Stimulated activated CD4-positive, alpha-beta T cell treated with anti-CD3 and anti-CD28 coated beads, Interleukin-4, amount 100 ng/mL, for 48 hours (primary cell): ENCODE measurements at places on chromosomes 6 and 20.

- DNase-seq = no peak
These were observed 92.9 kb upstream of the ENPP5 start for GRCh38 chr6:46263707-46264086.

DNA sequence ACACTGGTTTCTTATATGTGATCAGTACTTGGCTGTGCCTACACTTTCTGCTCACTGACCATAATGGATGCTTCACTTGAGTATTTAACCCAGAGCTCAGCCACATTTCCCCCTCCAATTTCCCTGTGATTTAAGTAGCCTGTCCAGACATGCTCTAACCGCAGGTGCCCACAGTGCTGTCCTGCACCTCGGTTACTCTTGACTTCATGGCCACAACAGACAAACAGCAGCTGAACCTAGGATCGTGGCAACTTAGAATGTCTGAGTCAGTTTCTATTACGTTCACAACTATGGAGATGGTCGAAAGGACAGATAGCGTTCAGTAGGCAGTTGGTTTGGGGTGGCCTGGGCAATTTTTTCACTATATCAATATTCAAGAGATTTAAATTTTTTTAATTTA is 306.9 kb upstream of the SGK1 start:
- no peak for DNase-seq

DNA sequence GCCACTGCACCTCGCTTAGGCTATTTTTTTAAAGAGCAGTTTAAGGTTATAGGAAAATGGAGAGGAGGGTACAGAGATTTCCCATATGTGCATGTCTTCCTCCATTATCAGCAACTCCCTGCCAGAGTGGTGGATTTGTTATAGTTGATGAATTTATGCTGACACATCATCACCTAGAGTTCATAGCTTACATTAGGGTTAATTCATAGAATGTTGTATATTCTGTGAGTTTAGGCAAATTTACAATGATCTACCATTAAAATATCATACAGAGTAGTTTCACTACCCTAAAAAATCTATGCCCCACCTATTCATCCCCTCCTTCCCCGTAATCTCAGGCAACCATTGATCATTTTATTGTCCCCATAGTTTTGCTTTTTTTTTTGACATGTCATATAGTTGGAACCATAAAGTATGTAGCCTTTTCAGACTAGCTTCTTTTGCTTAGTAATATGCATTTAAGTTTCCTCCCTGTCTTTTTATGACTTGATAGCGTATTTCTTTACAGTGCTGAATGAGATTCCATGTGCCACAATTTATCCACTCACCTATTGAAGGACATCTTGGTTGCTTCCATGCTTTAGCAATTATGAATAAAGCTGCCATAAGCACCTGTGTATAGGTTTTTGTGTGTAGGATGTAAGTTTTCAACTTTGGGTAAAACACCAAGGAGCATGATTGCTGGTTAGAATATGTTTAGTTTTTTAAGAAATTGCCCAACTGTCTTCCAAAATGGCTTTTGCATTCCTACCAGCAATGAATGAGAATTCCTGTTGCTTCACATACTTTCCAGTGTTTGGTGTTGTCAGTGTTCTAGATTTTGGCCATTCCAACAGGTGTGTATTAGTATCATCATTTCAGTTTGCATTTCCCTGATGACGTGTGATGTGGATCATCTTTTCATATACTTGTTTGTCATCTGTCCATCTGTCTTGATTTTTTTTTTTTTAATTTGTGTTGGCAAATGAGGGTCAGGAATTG is 60.2 kb downstream of the NCOA3 start:
- no peak for DNase-seq

DNA sequence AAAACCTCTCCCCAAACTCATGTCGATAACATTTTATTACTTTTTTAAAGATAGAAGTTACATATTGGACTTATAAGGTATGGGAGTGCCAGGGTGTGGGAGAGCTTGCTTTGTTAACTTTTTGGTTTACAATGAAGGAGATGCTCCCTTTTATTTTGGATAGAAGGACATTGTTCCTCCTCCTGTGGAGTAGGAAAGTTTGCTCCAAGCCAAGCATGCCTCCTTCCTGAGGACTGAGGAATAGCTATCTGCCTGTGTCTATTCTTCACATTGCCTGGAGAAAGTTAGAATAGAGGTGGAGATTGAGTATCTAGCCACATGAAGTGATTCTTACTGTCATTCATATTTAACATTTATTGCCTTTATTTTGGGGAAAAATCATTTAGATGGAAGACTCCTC is 71.9 kb downstream of the EYA4 start:
- DNase-seq = no peak

DNA sequence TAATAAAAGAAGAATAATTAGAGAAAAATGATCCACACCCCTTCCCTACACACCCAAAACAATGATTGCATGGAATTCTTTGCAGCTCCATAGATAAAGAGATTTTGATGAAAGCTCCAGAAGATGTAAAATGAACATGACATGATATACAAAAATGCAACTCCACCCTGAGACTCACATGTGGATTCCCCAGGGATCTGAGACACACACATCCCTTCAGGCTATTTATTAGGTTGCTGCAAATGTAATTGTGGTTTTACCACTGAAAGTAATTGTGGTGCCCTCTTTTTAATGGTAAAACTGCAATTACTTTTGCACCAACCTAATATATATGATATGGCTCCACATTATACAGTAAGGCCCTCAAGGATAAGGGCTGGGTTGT is 40.4 kb upstream of the TBC1D7 start:
- DNase-seq = no peak

DNA sequence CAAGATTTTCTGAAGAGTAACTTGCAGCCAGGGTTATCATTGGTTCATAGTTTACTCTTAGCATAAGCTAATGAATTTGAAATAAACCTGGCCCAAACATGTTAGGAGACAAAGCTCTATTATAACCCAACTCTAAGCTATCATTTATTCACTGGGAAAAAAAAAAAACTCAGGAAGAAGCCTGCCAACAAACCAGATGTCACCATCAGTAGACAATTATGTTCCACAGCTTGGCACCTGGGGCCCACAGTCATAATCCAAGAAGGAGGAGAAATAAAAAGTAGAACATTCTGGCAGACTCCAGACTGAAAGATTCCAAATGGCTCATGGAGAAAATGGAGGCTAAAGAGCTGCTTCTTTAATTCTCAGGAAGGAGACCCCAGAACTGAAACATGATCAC is 100.0 kb upstream of the CNR1 start:
- no peak for DNase-seq

DNA sequence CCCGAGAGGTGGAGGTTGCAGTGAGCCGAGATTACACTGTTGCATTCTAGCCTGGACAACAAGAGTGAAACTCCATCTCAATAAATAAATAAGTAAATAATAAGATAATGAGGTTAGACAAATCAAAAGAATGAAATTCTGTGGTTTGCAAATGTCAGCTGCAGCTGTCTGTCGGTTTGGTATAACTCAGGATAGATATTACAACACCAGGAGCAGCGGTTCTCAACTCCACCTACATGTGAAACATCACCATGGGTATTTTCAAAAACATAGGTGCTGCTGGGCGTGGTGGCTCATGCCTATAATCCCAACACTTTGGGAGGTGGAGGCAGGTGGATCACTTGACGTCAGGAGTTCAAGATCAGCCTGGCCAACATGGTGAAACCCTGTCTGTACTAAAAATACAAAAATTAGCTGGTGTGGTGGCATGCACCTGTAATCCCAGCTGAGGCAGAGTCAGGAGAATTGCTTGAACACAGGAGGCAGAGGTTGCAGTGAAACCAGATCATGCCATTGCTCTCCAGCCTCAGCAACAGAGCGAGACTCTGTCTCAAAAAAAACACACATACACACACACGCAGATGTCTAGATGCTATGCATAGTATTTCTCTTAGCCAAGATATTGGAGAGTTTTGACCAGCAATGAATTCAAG is 126.1 kb upstream of the LAMP5 start:
- DNase-seq = no peak

DNA sequence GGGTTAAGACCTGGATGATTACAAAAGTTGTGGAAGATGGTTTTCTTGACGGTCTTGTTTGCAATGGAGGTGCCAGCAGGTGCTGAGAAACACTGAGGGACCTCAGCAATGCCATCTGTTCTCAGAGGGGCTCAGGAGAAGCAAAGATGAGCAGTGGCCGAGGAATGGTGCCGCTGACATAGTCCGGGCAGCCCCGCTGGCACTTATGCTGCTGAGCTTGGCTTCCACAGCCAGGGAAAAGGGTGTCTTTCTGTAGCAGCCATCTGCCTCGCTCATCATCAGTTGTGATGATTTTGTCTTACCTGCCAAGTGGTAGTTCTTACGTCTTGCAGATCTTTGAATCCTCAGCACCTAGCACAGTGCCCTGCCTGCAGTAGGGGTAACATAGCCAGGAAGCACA is 55.7 kb downstream of the PPP1R14C start:
- DNase-seq = no peak

DNA sequence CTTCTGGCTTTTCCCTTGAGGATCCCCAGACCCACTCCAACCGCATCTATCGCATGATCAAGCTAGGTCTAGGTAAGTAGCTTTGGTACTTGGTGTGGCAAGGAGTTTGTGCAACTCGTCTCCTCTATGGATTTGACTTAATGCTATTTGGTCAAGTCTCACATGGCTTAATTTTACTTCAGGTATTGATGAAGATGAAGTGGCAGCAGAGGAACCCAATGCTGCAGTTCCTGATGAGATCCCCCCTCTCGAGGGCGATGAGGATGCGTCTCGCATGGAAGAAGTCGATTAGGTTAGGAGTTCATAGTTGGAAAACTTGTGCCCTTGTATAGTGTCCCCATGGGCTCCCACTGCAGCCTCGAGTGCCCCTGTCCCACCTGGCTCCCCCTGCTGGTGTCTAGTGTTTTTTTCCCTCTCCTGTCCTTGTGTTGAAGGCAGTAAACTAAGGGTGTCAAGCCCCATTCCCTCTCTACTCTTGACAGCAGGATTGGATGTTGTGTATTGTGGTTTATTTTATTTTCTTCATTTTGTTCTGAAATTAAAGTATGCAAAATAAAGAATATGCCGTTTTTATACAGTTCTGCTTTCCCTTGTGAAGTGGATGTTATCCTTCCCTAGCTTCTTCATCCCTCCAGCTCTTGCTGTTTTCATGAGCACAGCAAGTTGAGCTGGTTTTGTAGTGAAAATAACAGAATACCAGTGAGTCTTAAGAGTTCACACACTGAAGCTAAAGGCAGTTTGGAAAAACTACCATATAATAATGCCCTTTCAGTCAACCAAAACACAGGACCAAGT is 3.8 kb downstream of the SLC35B2 start:
- DNase-seq = peak; percentile 59

- DNase-seq = no peak
These were observed 281.0 kb downstream of the TFAP2C start for GRCh38 chr20:56909918-56910714.

- DNase-seq = no peak
These were observed 49.6 kb upstream of the HBS1L start for GRCh38 chr6:135104199-135104598.

DNA sequence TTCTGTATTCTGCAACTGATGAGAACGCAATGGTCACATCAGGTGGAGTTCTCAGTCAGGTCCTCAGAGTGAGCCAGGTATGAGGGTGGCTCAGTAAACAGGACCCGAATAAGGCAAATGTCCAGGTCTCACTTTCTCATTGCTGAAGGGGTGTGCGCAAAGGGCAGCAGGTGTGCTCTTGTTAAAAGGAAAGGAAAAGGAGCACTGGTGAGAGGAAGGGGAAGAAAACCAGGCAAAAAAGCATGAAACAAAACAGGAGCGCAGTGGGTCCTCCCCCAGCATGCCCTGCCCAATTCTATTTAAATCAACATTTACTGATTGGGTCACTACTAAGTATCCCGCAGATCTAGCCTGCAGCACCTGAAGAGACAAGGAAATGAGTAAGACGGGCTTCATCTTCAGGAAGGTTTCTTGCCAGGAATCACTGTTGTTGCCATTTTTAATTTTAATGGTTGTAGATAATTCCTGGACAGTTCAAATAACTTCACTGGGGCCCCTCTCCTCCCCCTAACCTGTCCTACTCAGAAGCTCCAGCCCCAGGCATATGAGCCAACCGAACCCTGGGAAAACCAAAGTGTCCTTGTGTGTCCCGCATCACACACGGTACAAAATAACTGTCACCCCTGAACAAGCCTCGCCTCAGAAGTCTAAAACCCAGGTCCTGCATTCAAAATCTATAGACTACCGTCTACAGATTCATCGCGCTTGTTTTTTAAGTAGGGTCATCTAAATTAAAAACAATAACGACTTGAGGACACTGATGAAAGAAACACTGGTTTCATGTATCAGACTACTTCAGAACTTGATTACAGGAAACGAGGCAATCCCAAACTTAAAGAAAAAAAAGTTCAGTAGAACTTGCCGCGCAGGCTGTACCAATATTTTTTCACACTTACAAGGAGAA is 980 bp downstream of the MBOAT1 start:
- no peak for DNase-seq

DNA sequence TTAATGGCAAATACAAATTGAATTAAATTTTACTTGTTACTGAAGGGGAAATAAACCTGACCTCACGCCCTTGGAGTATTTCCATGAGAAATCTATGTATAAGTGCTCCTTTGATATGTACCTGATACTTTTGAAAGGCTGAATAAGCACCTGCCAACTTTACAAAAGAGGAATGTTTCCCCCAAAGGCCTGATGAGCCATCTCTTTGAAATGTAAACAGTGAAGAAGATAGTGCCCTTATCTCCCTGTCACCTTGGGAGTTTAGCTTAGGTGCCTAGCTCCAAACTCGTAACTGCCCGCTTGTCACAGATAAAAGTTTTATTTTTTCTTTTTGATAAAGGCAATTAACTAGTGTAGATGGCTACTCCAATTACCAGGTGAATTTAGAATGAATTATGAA is 1.1 kb upstream of the ZNF343 start:
- no peak for DNase-seq

DNA sequence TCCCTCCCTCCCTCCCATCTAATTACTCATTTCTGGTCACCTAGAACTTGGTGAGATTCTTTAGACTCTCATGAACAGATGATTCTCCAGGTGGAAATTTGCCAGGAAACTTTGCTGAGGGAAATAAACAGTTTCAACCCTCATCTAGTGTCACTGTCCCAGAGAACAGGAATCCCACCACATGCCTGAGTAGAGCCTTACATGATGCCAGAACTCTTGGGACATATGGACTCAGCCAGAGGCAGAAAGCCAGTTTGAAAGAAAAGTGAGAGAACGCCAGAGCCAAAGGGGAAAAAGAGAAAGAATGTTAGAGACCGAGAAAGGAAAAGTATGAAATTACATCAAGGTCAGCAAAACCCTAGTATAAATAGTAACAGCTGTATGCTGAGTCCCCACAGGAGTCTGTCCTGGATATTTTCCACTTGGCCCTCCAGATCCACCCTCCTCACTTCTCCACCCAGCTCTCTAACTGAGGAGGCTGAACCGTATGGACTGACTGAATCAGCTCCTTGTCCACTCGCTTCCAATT is 127.5 kb upstream of the COL21A1 start:
- no peak for DNase-seq

- DNase-seq = no peak
These were observed 576.4 kb downstream of the HDGFL1 start for GRCh38 chr6:23145781-23146180.

DNA sequence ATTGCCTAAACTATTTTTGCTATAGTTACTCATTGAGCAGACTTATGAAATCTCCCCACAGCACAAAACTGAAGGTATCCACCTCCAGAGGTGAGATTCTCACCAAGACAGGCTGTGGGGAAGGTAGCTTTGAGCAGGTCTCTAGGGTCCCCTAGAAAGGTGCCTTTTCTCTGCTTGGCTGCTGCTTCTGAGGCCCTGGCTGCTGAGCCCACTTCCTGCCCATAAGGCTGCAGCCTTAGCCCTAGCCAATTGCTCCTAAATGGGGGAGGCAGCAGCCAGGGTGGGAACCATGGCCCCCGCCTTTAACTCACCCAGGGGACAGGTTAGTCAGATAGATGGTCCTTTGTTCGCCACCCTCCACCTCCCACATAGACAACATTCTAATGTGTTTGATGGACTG is 3.6 kb downstream of the NT5E start:
- DNase-seq = no peak

- DNase-seq = no peak
These were observed 74.0 kb downstream of the PTPRA start for GRCh38 chr20:2946988-2947961.
